NCI-H2081 treated with DMSO at 0.1 percent for 48 hours (cell line): ENCODE measurements at places on chromosomes 6 and 20.

GRCh38 chr20:46202766-46203509 lies 84.8 kb downstream of the CD40 start:
- DNase-seq = no peak

- no peak for DNase-seq
These were observed 91.2 kb downstream of the DNAH8 start for GRCh38 chr6:38806271-38806670.

- DNase-seq = no peak
These were observed 1.5 kb upstream of the ASF1A start for GRCh38 chr6:118892355-118892991.

GRCh38 chr6:37903351-37904340 lies 84.1 kb downstream of the ZFAND3 start:
- no peak for DNase-seq

- no peak for DNase-seq
These were observed 7.3 kb upstream of the NAA20 start for GRCh38 chr20:20009784-20010253.

- no peak for DNase-seq
These were observed 58.9 kb upstream of the SGK1 start for GRCh38 chr6:134376785-134377184.
